T-helper 9 cell (primary cell): ENCODE measurements at places on chromosomes 1 and 21.

GRCh38 chr1:81714636-81715035 lies 86.1 kb upstream of the ADGRL2 start:
- DNase-seq, result no peak

DNA sequence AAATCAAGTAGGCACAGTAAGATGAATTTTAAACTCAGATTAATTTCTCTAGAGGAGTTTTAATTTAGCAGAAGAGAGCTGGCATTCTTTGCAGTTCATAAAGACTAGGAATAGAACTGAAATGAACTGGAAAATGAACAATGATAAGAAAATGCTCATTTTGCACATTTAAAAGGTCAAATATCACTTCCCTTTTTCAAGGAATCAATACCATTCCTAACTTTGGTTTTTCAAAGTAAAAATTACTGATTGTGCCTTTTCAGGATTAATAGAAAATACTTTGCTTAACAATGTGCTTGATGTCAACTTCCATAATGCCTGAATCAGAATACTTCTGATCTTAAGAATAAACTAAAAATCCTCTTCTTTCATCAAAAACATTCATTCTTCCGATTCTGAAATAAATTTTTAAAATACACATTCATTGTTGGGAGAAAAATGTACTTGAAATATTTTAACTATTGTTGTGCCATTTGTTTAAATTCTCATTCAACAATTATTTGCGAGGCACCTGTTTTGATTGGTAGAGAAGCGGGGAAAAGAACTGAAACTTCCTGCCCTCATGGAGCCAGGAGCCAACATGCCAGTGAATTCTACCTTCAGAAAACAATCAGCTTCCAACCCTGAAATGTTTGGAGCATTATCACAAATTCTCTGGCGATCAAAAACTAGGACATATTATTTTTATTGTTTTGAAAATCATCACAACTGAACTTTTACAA lies 2.1 kb downstream of the SCAF4 start:
- no peak for DNase-seq

DNA sequence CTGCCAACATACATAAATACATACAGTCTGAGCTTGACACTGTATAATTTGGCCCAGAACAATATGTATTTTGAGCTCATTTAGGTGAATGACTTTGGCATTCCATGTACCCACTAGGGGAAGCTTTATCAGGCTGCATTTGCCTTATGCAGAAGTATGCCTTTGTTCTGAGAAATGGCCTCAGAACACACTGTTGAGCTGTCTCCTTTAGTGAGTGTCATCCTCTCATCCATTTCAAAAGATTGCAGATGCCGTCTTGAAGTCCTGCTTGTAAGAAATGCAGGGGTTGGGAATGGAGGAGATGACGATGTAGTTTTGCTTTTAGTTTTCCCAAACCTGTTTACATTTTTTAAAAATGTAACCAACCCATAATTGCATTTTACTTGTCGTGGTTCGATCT lies 14.8 kb upstream of the NBL1 start:
- no peak for DNase-seq

DNA sequence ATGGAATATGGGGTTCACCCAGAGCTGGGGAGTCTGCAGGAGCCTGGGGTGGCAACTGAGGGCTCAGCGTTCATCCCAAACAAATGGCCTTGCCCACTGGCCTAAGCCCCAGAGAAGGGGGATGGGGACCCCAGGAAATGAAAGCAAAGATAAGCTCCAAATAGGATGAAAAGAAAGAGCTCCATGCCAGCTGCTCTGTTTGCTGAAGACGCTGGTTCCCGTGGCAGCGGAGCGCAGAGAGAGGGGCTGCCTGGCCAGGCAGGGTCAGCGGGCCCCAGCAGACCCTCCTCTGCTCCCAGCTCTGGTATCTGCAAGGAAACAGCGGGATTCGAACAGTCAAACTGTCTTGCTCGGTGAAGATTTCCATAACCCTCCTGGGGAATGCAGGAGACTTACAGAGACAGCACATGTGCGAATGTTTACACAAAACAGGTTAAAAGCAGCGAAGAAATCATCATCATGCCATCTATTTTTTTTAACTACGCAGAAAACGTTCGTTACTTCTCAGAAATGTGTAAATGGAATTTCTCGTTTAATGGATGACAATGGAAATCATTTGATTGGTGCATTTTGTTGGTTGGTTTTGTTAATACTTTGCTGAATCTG lies 94.4 kb downstream of the PDE9A start:
- no peak for DNase-seq
